Fibroblast of gingiva (primary cell): ENCODE measurements at places on chromosomes 7 and 10.
A peak's percentile ranks its signal among the peaks of the same experiment; 100 is the strongest.

DNA sequence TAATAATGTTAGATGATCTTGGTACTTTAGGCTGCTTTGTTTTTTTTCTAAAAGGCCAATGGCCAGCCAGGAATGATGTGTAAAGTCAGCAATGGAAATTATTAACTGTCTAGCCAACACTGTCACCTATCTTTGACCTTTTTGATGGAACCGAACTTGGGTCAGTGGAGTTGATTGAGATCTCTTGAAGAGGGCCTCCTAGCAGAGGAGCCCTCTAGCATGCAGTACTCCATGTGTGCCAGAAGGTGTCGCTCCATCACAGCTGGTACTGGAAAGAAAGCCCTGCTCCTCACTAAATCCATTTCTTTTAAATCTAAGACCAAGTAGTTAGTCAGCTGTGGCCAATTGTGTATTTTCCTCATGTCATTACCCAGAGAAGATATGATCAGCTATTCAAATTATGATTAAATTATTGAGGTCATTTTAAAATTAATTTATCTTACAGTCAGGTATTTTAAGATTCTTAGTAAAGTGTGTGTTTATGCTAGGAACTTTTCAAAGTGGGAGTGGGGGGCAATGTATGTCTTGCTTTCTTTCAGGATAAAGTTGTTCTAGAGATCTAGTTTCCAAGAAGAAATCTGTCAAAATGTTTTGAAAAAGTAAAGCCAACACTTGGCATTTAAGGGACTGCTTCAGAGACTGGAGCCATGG, 33.1 kb upstream of the CROT start:
- DNase-seq: peak; percentile 61

DNA sequence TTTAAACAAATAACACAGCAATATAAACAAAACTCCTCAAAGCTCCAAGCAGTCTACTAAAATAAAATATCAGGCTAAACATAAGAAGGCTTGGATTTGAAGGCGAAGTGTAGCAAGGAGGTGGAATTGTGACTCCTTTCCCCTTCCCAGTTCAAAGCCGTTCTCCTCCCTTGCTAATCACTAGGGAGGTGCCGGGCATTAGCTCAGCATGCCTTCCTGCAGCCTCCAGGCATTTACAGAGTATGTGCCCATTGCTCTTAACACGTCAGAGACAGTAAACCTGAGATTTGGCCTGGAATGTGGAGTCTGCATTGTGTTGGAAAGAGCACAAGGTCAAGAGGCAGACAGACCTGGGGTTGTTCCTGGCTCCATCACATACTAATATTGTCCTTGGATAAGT, 15.6 kb downstream of the CNNM1 start:
- no peak for DNase-seq

DNA sequence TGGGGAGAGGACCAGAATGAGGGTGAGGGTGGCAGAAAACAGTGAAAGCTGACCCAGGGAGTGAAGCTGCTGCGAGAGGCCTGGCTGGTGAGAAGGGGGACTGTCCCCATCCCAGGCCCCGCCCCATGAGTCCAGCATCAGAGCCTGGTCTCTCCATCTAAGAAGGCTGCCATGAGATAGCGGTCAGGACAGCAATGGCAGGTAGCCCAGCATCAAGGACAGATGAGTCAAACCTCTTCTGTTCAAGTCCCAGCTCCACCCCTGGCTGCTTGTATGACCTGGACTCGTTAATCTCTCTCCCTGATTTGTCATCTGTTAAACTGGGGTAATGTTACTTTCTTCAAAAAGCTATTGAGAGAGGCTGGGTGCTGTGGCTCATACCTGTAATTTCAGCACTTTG, 22.2 kb downstream of the GPNMB start:
- no peak for DNase-seq

DNA sequence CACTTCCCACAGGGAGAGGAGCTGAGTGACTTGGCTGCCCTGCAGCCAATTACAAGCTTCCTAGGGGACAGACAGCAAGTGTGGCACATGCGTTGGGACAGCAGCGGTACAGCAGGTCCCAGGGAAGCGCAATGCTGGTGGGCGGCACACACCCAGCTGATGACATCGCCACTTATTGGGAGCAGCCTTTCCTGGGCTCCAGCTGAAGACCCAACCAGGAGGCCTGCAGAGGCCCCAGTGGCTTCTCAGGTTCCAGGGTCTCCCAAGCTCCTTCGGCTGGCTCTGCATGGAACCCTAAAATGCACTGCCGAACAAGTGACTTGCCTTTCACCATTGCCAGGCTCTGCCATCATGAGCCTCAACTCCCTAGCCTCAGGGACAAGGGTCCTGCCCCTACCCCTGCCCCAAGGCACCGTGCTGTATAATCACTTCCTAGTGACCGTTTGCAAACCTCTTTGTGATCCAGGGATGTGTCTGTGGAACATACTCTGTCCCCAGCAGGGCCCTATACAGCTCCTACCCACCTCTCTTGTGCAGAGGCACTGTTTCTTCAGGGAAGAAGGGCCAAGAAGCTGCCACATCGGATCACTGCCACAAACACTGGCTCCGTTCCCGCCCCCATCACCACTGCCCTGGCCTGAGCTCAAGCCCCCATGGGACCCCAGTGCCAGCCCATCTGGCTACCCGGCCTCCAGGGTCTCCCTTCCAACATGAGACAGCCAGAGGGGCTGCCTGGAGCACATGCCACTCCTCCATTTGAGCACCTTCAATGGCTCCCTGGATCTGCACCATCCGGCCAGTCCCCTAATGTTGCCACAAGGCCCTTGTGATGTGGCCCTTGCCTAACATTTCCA, 19.3 kb upstream of the SLIT1 start:
- no peak for DNase-seq

DNA sequence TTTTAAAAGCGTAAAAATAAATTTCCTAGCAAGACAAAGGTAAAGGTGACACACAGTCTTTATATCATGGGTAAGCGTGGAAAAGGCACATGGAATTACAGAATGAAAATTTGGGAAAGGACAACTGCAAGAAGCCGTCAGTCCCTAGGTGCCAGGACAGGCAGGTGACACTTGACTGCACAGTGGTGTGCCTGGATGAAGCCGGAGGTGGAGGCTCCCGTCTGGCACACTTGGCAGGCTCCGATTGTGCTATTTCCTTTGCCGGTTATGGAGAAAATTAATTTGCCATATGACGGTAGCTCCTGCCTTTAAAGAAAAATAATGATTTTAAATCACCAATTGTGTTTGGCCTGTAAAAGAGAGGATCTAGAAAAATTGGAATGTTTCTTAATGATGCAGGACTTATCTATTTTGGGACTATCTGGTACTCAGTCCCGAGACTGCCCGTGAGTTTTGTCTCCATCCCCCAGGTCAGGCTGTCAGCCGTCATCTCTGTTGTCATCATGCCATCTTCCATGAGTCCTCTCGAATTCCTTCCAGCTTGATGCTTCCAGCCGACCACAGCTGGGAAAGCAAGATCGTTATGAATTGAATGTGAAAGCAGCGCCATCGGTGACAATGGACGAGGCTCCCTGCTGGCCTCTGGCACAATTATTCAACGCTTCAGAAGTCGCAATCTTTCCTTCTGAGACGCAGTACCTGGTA, 56.2 kb upstream of the MGMT start:
- no peak for DNase-seq

DNA sequence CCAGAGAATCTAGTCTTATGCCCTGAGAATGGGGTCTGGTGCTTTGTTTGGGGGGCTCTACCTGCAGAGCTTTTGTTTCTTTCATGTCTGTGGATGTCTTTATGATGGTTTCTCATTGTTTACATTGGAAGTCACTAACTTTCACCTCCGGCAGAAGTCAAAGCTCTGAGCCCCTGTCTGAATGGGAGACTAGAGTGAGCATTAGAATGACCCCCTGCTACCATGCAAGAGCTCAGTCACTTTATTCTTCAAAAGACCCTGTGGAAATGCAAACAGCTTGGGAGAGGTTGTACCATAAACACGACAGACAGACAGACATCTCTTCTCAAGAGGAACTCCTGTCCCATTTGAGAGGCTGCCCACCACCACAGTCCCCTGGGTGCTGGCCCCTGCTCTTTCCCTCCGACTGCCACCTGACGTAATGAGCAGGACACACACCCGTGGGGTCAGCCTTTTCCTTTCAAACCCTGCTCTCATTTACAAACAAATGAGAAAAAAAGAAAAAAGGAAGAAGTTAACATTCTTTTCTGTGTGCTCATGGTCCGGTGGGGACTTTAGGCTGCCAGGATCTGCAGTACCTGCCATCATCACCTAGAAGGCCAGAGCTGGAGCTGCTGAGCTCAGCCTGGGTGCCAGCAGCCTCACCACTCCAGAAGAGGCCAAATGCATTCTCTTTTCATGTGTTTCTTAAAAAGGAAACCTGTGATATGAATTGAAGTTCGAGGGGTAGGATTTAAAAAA, 91.6 kb downstream of the FZD1 start:
- DNase-seq: no peak

GRCh38 chr10:11642566-11642965, 31.1 kb upstream of the USP6NL start:
- DNase-seq: no peak

- peak; percentile 87 for DNase-seq
Observed at GRCh38 chr10:3776796-3777571, 8.0 kb downstream of the KLF6 start.

- no peak for DNase-seq
Observed at GRCh38 chr10:131974034-131974817, 7.5 kb downstream of the BNIP3 start.

DNA sequence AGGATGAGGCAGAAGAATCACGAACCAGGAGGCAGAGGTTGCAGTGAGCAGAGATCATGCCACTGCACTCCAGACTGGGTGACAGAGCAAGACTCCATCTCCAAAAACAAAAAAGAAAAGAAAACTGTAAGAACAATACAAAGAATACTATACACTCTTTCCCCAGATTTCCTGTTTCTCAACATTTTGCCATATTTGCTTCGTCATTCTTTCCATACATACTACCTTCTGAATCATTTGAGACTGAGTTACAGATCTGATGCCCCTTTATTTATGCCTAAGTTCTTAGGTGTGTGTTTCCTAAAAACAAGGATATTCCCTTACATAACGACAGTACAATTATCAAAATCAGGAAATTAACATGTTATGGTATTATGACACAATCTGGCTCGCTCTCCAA, 168.4 kb upstream of the CELF2 start:
- DNase-seq: no peak

- DNase-seq: no peak
Observed at GRCh38 chr10:88515235-88515634, 67.9 kb downstream of the RNLS start.

- DNase-seq: no peak
Observed at GRCh38 chr10:69810675-69811397, 9.1 kb downstream of the COL13A1 start.

DNA sequence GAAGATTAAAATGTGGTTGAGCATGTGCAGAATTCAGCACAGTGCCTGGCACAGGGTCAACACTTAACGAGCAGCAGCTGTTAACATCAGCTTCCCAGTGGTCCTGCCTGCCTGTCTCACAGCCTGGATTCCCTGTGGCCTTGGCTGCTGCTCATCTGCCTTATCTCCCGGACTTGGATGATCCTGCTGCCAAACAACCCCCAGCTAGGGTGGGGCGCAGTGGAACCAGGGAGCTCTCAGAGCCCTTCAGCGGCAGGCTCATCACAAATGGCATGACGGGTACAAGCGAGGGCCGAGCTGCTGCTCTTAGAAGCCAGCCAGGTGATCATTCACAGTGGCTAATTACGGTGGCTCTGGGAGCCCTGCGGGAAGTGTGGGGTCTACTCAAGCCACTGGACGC, 13.0 kb upstream of the SMARCD3 start:
- no peak for DNase-seq

- no peak for DNase-seq
Observed at GRCh38 chr7:128065872-128066271, 34.6 kb upstream of the LRRC4 start.

DNA sequence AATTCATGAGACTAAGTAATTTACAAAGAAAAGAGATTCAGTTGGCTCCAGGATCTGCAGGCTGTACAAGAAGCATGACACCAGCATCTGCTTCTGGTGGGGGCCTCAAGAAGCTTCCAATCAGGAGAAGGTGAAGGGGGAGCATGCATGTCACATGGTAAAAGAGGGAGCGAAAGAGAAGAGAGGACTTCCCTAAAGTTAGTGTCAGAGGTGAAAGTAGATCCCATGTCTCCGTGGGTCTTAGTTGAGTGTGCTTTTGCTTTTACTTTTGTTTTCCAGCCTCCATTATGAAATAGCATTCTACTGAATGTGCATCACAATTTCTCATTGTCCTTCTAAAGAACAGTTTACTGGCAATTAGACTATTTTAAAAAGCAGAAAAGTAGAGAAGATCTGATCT, 213.6 kb upstream of the FZD1 start:
- peak; percentile 4 for DNase-seq

GRCh38 chr10:76393875-76394706, 962.7 kb downstream of the LRMDA start:
- peak; percentile 10 for DNase-seq

- no peak for DNase-seq
Observed at GRCh38 chr10:120433141-120433540, 23.9 kb upstream of the PLPP4 start.

GRCh38 chr7:70660154-70660818, 471.7 kb upstream of the GALNT17 start:
- no peak for DNase-seq

DNA sequence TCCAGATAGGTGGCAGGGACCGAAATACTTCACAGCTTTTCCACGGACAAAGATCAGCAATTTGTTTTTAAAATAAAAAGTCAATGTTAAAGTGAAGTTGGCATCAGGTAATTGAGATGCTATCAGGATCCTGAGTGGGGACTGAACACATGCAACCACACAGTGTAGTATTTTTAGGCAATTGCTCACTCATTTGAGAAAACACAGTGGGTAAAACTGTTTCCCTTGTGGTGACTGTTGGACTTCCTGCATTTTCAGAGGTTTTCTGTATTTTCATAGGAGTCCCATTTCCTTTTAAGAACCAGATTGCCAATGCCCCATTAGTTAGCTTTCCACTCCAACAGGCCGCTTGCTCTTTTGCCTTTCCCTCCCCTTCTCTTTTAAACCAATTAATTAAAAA, 159.5 kb upstream of the ZNF32 start:
- no peak for DNase-seq

DNA sequence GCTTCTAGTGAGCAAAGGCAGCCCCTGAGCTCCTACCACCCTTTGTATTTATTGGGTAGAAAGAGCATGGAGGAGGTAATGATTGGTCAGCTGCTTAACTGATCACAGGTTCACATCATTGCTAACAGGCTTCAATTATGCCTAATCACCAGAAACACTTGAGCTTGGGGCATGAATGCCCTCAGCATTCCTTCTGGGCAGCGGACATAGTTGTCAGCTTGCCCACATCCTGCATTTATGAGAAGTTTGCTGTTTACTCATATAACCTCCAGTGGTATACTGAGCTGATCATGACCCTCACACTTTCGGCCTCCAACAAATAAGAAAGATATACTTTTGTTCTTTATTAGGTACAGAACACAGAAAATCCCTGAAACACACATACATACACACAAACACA, 140.3 kb upstream of the ODAD2 start:
- peak; percentile 5 for DNase-seq

GRCh38 chr7:66627881-66628360, 760 bp upstream of the KCTD7 start:
- DNase-seq: no peak

- DNase-seq: no peak
Observed at GRCh38 chr7:85226361-85227085, 39.7 kb upstream of the SEMA3D start.
